ENCODE measurements at places on chromosomes 4 and X.

DNA sequence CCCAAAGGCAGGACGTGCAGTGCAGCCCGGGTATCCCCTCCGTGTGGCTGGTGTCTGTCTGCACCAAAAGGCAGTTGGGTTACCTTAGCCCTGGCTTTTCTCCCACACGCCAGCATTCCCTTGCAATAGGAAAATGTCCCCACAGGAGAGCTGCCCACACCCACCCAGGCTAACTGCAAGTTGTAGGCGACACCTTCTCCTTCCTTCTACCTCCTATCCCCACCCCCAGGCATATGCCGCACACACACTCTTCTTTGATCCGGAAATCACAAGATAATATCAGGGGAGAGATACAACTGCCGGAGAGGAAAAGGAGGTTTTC is 444 bp upstream of the APBB2 start:
- DNase-seq: no peak

- no peak for DNase-seq
These were observed 145.3 kb downstream of the ATRX start for GRCh38 chrX:77640702-77641101.

DNA sequence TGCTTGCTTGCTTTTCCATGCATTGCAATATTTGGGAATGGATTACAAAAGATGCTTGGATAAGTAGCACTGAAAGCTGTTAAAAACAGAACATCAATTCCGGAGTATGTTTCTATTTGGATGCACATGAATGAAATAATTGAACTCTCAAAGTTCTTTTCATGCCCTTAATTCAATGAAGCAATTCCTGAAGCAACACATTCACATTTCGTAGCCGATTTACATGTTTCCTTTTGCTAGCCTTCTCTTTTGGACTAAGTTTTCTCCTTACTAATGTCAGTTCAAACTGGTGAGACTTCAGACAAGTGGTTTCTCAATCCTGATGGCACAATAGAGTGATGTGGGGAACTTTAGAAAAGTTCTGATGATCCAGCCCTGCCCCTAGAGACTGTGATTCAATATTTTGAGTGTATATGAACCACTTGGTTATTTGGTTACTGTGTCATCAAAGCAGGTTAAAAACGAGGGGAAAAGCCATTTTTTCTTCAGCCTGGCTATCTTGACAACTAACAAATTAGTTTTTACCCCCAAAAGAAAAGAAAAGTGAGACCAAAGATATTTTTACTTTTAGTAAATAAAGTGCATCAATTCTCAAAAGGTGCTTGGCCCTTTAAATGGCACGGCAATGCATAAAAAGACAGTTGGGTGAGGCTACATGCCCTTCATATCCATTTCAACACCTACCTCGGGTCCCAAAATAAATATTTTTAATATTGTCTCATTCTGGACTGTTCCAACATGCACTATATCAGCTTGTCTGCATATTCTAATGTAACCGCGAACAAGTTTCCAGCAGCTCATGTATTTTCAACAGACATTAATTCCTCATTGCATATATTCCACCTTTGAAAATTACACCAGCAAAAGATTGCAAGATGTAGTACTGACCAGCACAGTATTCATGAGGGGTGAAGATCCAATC is 90.1 kb upstream of the RPL34 start:
- no peak for DNase-seq

DNA sequence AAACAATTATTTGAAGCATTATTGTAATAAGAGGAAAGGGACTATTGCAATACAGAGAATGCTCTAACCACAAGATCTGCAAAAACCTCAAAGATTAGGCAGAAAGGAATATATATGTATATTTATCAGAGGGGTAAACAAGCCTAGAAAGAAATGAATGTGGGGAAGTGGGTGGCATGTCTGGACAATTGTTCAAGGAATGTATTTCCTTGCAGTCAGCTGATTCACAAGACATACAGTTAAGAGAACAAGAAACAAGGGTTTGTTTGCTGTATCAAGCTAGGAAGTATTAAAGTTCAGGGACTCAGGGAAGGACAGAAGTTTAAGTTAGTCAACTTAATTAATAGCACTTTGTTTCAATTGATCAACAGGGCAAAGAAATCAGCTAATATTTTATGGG is 514.7 kb downstream of the CENPC start:
- no peak for DNase-seq

DNA sequence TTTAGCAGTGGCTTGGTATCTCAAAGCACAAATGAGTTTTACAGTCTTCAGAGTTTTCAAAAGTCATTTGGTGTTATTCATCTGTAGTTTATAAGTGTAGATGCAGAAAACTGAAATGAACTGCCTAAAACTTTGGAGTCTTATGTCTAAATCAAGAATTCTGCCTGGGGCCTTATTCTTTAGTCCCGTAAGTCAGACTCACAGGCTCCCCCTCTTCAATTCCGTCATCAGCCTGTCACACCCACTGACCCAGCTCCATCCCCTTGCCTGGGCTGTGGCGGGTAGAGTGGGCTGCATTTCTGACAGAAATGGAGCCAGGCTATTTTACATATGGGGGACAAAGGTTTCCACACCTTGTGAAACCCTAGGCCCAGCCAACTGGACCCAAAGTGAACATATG is 44.3 kb downstream of the TSPAN5 start:
- no peak for DNase-seq

GRCh38 chr4:181604546-181604945 is 638.7 kb upstream of the TENM3 start:
- DNase-seq: no peak

DNA sequence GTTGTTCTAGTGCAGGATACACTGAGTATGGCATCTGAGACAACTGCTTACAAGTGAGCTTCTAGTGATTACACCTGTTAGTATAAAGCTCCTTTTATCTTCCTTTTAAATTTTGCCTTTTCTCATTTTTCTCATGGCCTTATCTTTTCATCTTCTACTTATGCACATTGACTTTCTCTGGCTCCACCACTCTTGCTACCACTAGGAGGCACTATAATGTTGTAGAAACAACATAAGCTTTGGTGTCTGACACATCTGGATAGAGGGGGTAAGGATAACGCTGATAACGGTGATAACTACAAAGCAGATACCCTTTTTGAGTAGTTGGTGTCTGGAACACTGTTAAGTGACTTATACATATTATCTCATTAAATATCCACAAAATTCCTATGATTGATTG is 187.4 kb upstream of the TEX13C start:
- DNase-seq: no peak

GRCh38 chrX:119756926-119757635 is 1.3 kb upstream of the SOWAHD start:
- no peak for DNase-seq

- DNase-seq: peak; percentile 82
These were observed 30.1 kb downstream of the ADGRA3 start for GRCh38 chr4:22485737-22486136.

GRCh38 chr4:110088670-110089069 is 109.7 kb downstream of the ELOVL6 start:
- no peak for DNase-seq

DNA sequence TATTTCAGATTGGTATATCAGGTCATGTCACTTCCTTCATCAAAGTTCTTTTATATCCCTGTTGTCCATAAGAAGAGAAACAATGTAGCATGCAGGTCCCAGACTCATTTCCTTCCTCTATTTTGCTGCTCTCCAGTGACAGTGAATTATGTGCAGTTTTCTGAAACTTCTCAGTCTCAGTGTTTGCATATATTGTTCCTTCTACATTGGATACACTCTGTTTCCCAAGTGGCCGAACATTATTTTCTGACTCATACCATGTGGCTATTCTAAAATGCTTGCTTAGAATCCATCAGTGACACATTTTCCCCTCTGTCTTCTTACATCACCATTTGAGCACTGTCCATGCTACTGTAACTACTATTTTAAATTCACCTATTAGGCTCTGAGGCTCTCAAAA is 305.7 kb downstream of the PDHA2 start:
- no peak for DNase-seq

- DNase-seq: no peak
These were observed 172.0 kb downstream of the ATOH1 start for GRCh38 chr4:94000559-94000958.

GRCh38 chr4:158255727-158256324 is 45.5 kb downstream of the TMEM144 start:
- DNase-seq: peak; percentile 49

DNA sequence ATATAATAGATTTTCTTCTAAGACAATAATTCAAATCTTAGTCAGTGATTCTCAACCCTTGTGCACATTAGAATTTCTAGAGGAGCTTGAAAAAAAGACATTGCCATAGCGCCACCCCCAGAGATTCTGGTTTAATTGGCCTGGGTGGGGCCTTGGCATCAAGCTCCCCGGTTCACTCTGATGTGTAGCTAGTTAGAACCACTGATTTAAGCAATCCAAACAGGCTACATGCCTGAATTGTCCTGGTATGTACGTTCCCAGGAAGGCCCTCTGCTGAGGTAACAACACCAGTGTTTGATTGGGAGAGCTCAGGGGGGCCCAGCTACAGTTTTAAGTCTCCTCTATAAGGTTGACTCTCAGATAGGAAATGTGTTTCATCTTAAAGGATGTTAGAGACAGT is 1.3 kb upstream of the ATP10D start:
- DNase-seq: peak; percentile 20

GRCh38 chr4:41095973-41096372 is 118.4 kb downstream of the APBB2 start:
- no peak for DNase-seq

DNA sequence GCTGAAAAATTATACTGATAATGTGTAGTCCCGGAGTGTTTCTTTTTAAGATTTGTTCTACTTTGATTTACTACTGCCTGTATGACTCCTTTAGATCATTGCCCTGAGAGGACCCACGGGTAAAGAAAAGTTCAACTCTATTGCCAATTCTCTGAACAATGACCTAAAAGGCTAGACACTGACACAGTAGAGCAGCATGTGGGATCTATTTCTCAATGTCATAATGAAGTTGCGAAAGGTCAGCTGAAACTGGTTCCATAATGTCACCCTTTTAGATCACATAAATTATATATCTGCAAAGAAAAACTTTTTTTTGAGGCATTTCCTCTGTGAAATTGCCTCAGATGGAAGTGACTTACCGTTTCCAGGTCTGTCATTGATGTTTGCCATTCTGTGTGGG is 67.4 kb downstream of the GLRB start:
- DNase-seq: peak; percentile 13

DNA sequence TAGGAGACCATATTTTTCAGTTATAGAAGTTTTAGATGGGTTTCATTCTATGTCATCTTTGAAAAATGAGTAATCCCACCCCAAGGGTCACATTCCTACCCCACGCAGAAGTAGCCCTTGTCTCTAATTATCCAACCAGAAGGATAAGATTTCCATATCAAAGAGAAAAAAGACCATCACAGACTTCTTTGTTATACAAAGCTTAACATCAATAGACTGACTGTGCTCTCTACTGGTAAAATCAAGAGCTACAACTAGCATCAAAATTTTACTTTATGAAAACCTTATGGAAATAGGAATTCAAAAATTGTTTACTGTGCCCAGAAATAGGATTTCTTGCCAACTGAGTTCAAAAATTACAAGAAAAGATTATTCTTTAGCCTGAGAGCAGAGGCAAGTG is 24.9 kb downstream of the TNMD start:
- no peak for DNase-seq

GRCh38 chr4:5164221-5164912 is 113.1 kb downstream of the STK32B start:
- DNase-seq: no peak

DNA sequence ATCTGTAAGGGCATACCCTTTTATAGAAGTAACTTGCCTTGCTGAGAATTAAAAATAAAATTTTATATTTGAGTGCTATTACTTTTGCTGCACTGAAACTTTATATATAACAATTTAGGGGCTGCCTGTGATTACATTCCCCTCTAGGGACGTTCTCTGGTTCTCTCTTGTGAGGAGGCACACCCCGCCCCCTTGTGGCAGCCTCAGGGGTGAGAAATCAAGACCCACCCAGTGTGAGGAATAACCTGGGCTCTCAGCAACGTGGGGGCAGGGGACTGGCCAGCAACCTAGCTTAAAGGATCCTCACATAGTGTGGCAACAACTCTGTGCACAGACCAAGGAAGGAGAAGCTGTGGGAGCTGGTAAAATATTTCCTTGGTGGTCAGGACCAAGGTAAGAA is 43.7 kb downstream of the MAGEA9 start:
- no peak for DNase-seq

GRCh38 chr4:22299678-22300077 is 216.2 kb downstream of the ADGRA3 start:
- DNase-seq: no peak

DNA sequence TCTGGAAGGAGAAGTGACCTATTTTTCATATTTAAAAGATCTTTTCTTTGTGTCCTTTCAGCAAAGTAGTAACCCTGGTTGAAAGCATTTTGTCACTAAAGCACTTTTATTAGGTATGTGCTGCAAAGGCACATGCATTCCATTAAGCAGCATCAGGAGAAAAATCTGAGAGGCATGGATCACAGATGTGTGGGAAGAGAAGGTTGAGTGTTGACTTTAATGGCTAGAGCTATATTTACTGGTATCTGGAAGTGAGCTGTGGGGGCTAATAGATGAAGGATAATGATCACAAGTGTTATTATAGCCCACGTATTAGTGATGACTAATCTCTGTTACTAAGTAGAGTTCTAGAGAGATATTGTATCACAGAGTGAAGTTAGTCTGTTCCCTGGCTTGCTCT is 1520.7 kb downstream of the ARAP2 start:
- no peak for DNase-seq

Data from AG20443 (cell line).